Gastroesophageal sphincter (tissue), 4 donors: ENCODE measurements at places on chromosomes 6 and 20. TPM values are rescaled to one million over a fixed set of nuclear protein-coding genes. Genes with fewer than 3 reads are reported as not detected.

DNA sequence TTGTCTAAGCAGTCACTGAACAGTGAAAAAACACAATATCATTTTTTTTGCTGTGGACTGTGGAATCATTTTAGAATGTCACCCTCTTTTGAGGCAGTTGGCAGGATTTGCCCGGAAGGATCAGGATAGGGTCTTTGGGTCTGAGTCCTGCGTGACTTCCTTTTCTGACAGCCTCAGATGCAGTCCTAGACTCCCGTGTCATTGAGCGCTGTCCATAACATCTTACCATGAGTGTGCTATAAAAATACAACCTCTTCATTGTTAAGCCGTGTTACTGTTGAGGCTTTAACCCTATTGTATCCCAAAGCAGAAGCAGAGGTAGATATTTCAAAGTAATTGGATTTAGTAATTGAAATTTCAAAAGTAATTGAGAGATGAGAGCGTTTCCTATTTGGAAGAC lies 30.6 kb downstream of the ARID1B start:
- ATAC-seq: no peak

GRCh38 chr6:16822975-16823717 lies 61.9 kb upstream of the ATXN1 start:
- no peak for ATAC-seq

- ATAC-seq: no peak
Measured at GRCh38 chr6:135158397-135158796, 22.7 kb upstream of the MYB start.

- ATAC-seq: no peak
Measured at GRCh38 chr6:149314325-149314905, 3.1 kb upstream of the TAB2 start.

GRCh38 chr20:50563133-50563944 lies 53.2 kb downstream of the PTPN1 start:
- ATAC-seq: no peak

GRCh38 chr6:37759221-37760144 lies 60.0 kb upstream of the ZFAND3 start:
- ATAC-seq: no peak

GRCh38 chr6:129994410-129994809 lies 24.0 kb upstream of the L3MBTL3 start:
- no peak for ATAC-seq

GRCh38 chr6:37244430-37245310 lies 12.9 kb upstream of the TBC1D22B start:
- peak; percentile 89 for ATAC-seq

GRCh38 chr20:32277361-32278198 lies at the start of gene KIF3B:
KIF3B (plus strand) TSS chr20:32277651; CDS start chr20:32309778, 32,127 bp downstream.
- ATAC-seq: peak; percentile 96

The SIRPG gene
- total RNA-seq: not detected

The DLK2 gene
- total RNA-seq: not detected
